Activated gamma-delta T cell (primary cell): ENCODE measurements at places on chromosomes 6 and 20.

- DNase-seq: no peak
These were observed 38.2 kb upstream of the PMEPA1 start for GRCh38 chr20:57747861-57748481.

- DNase-seq: no peak
These were observed 148.9 kb downstream of the MAFB start for GRCh38 chr20:40540166-40540565.

- no peak for DNase-seq
These were observed 37.6 kb upstream of the CST7 start for GRCh38 chr20:24911461-24911860.

GRCh38 chr20:15031546-15032351 is 694.3 kb upstream of the FLRT3 start:
- no peak for DNase-seq

GRCh38 chr6:37618916-37619590 is 78.6 kb downstream of the MDGA1 start:
- no peak for DNase-seq
